ENCODE measurements at places on chromosomes 1 and 21.

- DNase-seq, result no peak
Observed at GRCh38 chr1:15261155-15262002, 14.4 kb downstream of the FHAD1 start.

DNA sequence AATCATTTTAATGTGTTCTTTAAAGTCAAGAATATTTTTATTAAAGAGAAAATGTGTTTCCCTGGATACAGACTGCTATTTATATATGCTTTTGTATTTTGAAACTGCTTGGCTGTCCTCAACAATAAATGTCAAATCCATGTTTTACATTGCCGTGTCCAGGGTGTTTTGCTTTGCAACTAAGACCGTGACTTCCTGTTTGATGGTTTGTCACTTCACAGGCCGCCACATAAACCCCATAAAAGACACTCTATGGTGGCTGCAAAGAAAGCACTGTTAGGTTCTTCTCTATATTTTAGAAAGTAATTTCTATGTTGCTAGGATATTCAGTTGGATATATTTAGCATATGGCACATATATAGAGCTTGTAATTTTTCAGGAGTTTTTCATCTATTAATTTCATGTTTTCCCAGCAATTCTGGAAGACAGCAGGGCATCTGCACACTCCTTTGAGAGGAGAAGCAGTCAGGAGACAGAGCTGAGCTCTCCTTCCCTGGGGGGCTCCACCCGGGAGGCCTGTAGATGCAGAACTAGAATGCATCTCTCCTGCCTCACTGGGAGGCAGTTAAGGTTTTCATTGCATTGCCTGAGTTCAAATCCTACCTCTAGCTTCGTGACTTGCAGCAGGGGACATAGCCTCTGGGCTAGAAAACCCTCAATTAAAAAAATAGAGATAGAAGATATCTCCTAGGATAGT, 33.1 kb downstream of the PRDM2 start:
- no peak for DNase-seq

- DNase-seq, result peak; percentile 26
Observed at GRCh38 chr1:32249831-32250525, 1.1 kb upstream of the LCK start.

GRCh38 chr1:99005537-99005942, 879 bp upstream of the PLPPR5 start:
- DNase-seq, result peak; percentile 20

DNA sequence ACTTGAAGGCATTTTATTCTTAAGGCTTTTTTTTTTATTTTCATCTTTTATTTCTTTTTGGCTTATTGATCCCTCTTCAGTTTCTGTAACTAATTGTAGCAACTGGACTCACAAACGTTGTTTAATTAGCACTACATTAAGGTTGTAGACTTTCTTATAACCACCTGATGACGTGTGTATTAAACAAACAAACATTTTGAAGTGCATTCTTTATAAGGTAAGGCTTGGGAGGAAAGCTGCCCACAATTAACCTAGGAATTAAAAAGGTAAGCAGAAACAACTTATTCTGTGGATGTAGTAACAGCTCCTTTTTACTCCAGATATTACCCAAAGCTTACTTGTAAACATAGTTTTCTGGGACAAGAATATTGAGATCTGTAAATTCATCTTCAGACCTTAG, 55.0 kb downstream of the CAMSAP2 start:
- DNase-seq, result no peak

GRCh38 chr21:31945141-31945540, 72.3 kb downstream of the HUNK start:
- no peak for DNase-seq

GRCh38 chr1:36559061-36559460, 76.3 kb upstream of the CSF3R start:
- no peak for DNase-seq

GRCh38 chr21:32383812-32384211, 9.0 kb downstream of the URB1 start:
- no peak for DNase-seq

GRCh38 chr1:222987674-222988076, 155.4 kb downstream of the TLR5 start:
- DNase-seq, result no peak

GRCh38 chr1:116067566-116067890, 43.7 kb upstream of the MAB21L3 start:
- peak; percentile 21 for DNase-seq

- no peak for DNase-seq
Observed at GRCh38 chr1:160069460-160070231, at the start of gene KCNJ10. TSS of gene KCNJ10 (minus strand) at chr1:160070160. CDS start at chr1:160042532, 27,628 bp downstream.

DNA sequence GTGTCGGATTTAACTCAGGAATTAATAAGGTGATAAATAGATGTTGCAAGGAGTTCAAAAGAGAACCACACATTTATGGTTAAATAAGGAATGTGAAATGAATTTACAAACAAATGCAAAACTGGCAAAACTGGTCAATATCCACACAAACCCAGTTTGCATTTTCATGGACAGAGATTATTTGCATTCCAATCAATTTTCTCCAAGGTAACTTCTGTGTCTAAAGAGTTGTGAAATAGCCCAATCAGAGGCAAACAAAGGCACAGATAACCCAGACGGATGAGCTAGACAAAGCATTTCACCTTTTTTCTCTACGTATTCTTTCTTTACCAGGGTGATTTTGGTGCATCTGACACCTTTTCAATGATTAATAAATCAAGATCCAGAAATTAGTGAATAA, 63.9 kb downstream of the MAP3K7CL start:
- no peak for DNase-seq

GRCh38 chr1:197101978-197102377, 34.9 kb upstream of the F13B start:
- DNase-seq, result no peak

GRCh38 chr21:38984982-38985567, 179.3 kb downstream of the ETS2 start:
- peak; percentile 36 for DNase-seq

GRCh38 chr1:39413902-39414528, 77.4 kb upstream of the BMP8A start:
- no peak for DNase-seq

DNA sequence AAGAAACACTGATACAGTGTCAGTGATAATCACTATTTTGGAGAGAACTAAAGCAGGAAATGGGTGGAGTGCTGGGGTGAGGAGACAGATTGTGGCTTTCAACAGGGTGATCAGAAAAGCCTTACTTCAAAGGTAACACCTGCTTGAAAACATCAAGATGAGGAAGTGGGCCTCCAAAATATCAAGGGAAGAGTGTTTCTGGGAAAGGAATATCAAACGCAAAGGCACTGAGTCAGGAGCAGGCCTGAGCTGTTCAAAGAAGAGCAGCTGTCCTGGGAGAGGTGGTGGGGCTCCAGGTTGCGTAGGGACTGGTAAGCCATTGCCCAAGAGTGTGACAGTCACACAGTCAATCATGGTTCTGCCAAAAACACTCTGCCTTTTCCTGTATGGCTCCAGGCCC, 47.1 kb upstream of the ATP1A1 start:
- DNase-seq, result no peak

- DNase-seq, result no peak
Observed at GRCh38 chr1:17356387-17357026, 15.5 kb upstream of the PADI6 start.

- DNase-seq, result peak; percentile 34
Observed at GRCh38 chr1:183281039-183281438, 95.0 kb downstream of the LAMC2 start.

- no peak for DNase-seq
Observed at GRCh38 chr1:68308034-68308433, 75.7 kb upstream of the WLS start.

DNA sequence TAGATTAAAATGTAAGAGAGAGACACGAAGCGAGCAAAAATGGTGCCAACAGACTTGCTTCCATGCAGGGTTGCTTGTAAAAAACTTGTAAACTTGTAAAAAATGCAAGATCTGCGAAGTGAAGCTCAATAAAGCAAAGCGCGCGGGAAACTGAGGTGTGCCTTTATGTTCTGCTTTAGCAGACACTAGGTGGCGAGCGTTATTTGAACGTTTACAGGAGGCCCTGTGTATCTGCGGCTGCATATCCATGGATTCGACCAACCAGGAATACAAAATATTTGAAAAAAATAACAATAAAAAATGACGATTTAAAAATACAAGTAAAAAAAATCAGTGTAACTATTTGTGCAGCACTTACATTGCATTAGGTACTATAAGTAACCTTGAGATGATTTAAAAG, 1.5 kb downstream of the UBE2G2 start:
- DNase-seq, result peak; percentile 41

DNA sequence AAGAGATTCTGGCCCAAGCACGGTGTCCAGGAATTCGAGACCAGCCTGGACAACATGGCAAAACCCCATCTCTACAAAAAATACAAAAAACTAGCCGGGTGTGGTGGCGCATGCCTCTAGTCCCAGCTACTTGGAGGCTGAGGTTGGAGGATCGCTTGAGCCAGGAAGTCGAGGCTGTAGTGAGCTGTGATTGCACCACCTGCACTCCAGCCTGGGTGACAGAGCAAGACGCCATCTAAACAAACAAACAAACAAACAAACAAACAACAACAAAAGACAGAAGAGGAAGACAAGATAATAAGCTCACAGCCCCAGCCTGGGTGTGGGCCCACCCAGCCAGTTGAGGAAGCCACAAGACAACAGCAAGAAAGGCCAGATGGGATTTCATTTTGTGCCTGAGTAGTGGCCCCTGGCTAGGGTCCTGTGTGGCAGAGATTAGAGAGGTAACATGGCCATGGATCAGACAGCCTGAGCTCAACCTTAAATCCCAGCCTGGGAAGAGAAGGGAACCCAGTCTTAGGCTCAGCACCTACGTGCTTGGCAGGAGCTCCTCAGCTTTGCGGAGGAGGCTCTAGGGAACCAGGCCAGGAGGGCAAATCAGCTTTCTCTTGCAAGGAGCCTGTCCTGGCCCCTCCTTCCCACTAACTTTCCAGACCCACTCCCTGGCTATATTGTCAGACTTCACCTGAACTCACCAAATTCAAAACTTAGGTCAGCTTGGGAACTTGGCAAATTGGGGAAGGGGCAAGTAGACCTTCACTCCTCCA, 4.9 kb upstream of the BEST4 start:
- no peak for DNase-seq

All from astrocyte of the hippocampus (primary cell).